ENCODE measurements at places on chromosomes 3 and 15.

DNA sequence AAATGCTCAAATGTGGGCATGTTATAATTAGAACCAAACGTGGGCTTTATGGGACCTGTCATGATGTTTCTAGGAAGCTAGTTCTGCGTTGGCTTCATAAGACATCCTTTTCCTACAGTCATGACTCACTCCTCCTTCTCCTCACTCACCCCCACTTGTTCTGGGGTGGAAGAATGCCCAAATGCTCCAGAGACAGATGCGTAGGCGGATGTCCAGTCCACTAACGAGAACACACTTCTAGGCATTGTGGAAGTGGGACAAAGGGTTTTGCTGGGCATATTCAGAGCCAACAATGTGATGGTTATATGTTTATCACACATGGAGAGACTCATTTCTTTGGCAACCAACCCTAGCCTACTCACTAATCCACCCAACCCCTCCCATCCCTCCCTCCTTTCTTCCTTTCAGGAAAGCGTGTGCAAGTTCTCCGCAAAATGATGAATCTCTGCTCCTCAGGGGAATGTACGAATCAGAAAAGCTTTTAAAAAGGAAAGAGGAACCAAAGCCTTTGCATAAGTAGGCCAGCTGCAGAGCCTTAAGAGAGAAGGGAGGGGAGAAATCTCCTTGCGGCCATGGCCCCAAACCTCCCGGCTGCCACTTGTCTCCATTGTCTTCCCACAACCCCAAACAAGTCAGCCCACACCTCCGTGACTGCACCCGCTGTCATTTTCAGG lies 123.0 kb upstream of the SPRED1 start:
- no peak for DNase-seq

GRCh38 chr3:123629747-123630047 lies 44.8 kb upstream of the HACD2 start:
- no peak for DNase-seq

DNA sequence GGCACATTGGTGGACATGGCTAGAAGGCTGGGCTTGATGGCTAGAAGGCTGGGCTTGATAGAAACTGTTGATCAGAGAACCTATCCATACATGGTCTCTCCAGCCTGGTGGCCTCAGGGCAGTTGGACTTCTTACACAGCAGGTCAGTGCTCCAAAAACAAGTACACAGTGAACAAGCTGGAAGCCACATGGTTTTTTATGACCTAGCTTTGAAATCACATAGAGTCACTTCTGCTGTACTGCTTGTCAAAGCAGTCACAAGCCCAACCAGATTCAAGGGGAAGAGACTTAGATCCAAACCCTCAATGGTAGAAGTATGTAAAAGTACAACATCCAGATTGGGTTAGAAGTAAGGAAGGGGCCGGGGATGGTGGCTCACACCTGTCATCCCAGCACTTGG lies 89.4 kb upstream of the HES1 start:
- DNase-seq, result no peak

DNA sequence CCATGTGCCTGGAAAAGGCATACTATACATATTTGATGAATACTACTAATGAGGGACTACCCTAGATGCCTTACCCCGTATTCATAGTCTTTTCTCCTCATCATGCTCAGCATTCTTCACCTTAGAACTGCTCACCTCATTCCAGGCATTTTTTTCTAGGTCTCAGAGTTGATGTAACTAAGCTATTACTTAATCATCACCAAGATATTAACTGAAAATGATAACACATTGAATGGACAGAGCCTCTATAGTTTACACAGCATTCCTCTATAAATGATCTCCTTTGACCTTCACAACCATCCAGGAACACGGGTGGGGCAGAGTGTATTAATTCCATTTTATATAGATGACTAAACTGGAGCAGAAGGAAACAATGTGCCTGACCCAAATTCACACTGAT lies 174.1 kb upstream of the DPH6 start:
- no peak for DNase-seq

GRCh38 chr3:15221574-15222217 lies 15.7 kb downstream of the CAPN7 start:
- no peak for DNase-seq

DNA sequence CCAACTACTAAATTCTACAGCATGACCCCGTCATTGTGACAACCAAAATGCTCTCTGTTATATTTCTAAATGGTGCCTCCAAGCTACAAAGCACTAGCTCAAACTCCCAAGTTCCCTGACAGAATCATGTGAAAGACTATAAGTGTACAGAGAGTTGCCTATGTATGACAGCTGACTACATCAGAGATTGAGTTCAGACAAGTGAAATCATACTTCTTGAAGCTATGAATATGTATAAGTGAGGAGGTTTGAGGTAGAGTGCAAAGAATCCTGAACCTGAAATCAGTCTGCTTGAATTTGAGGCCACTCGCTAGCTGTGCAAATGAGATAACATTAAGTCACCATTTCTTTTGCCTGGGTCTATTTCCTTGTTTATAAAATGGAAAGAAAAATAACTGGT lies 63.9 kb upstream of the TP63 start:
- no peak for DNase-seq

DNA sequence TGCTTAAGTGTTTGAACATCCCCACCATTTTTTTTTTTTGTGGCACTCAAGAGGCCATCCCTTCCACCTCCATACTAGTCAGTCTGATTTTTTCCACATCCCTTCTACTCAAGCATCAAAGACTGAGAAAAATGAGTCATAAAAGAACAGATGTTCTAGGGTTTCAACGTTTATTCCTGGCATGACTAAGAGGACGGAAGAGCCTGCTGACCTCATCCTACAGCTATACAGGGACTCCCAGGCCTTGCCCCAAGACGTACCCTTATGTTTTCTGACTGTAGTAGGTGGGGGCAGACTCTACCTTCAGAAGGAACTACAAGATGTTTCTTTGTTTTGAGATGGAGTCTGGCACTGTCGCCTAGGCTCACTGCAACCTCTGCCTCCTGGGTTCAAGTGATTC lies 3.3 kb upstream of the ITPKA start:
- no peak for DNase-seq

- no peak for DNase-seq
Observed at GRCh38 chr3:76997733-76998132, 42.2 kb upstream of the ROBO2 start.

GRCh38 chr3:45332493-45332892 lies 55.9 kb upstream of the LARS2 start:
- no peak for DNase-seq

- no peak for DNase-seq
Observed at GRCh38 chr3:11779626-11780025, 67.1 kb downstream of the TAMM41 start.

Measured in stimulated activated effector memory CD8-positive, alpha-beta T cell treated with anti-CD3 and anti-CD28 coated beads, Interleukin-12 subunit alpha, Interleukin-12 subunit beta, amount 100 ng/mL, for 72 hours (primary cell).